SK-MEL-5 (cell line): ENCODE measurements at places on chromosomes 7 and 10.

DNA sequence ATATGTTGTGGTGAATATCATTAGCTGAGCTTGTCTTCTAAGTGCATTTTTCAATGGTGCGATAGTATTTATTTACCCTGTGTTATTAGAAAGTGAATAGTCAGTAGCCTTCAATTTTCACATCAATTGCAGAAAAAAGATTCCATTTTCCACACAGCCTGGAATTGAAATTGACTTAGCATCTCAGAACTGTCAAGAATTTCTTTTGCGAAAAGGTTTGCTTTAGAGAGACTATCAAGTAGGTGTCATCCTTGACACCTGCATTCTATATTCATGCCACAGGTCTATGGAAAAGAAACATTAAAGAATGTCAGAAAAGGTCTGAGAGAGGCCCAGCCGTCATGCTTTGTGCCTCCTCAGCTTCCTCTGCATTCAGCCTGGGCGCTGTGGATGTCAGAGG, 504.9 kb downstream of the PARD3 start:
- DNase-seq = no peak

GRCh38 chr10:119104654-119105015, 722 bp downstream of the DENND10 start:
- DNase-seq = peak; percentile 25

- no peak for DNase-seq
Observed at GRCh38 chr10:132468651-132469050, 68.9 kb upstream of the INPP5A start.

GRCh38 chr10:128675405-128675804, 549.2 kb upstream of the MKI67 start:
- DNase-seq = no peak

GRCh38 chr10:110811791-110812581, 59.7 kb upstream of the PDCD4 start:
- no peak for DNase-seq

DNA sequence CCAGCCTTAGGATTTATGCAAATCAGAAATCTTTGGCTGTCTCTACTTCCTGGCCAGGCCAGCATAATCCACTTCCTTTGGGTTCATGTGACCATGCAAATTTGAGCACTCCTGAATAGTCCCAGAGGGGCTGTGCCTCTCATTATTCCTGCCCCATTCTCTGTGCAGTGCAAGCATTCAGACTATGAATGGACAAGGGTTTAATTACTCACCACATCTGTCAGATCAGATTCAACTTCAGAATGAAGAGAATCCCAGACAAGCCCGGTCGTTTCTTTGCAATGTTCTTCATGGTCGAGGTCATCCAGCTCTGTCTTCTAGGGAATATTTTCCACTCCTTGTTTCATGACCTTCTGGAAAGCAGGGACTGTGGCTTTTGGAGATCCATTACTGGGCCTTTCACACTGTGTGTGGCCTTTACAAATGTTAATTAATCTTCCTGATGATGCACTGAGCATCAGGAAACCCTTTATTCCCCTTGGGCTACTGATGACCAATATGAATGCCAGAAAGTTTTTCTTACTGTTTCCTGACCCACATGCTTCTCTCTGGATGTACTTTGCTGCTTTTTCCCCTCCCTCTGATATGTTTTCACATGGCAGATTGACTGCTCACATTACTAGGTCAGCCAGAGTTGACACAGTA, 217.6 kb upstream of the TCF7L2 start:
- peak; percentile 93 for DNase-seq

GRCh38 chr7:5422396-5423305, 983 bp downstream of the TNRC18 start:
- DNase-seq = peak; percentile 36

DNA sequence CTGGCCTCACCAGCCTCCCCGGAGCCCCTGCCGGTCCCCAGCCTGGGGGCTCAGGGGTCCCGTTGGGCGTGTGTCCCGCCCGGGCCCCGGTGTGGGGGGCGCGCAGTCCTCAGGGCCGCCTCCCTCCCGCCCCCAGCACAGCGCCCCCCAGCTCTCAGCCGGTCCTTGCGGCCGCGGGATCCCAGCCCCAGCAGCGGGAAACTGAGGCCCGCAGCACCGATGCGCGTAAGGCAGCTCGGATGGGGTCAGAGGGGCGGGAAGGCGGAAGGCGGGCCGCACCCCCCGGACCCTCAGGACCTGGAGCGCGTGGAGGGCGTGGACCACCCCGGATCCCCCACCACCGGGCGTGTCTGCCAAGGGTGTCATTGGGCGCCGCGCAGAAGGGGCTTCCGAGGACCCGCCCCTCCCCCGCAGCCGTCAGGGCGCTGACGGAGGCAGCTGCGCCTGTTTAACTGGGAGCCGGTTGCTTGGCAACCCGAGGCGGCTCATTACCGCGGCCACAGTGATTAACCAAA, 14.9 kb downstream of the UNCX start:
- DNase-seq = no peak

- DNase-seq = peak; percentile 28
Observed at GRCh38 chr7:24963218-24963617, 16.8 kb downstream of the OSBPL3 start.

DNA sequence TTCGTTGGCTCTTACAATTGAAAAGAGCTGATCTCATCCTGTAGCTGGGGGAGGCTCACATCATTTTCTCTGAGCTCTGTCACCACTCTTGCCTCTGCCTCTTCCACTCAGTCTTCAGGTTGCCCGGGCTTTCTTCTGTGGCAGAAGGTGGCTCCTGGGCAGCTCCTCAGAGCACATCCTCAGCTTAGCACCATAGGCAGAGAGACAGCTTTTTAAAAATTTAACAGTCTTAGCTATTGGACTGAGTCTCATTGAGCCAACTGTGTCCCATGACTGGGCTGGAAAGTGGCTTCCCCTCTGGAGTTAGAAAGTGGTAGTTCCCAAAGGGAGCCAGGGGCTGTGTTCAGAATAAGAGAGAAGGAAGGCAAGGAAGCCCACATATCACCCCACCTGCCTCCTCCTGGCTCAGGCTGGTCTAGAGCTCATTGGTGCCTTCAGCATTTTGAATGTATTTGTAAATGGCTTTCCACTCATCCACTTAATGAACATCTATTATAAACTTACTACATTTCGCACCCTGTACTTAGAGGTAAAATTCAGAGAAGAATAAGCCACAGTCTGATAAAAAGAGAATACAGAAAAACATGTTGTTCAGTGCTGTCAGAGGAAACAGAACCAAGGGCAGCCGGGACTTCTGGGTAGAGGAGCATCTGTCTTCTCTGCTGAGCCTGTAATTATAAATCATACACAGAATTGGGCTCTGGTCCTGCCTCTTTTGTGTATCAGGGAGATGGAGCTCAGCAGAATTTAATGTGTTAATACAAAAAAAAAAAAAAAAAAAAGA, 119.3 kb downstream of the WDFY4 start:
- DNase-seq = no peak

DNA sequence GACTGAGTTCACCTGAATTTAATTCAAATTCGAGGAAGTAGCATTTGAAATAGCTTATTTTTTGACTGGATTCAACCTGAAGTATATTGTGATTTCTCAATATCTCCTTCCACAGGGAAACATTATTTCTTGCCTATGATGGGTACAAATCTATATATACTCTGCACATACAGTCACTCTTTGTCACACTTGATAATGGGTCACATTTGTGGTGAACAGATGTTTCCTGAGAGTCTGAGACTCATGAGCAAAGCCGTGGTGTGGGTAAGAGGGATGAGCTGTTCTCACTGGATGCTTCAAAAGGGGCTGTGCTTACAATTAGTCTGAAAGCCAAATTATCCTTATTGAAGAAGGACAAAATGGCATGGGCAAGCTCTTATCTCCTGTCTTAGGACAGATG, 18.0 kb upstream of the TBXAS1 start:
- no peak for DNase-seq

DNA sequence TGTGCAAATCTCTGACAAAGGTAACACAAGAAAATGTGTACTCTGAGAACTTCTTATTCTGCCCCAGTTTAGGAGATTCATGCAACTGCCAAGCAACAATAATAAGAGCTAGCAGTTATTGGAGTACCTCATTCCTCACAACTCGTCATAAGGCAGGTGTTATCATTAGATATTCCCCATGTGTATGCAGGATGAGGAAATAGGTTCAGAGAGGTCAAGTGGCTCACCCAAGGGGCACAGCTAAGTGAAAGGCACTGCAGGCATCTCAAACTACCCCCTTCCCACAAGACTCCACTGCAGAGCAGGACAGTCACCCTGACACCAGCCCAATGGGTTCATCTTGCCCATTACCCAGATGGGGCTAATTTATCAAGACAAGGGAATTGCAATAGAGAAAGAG, 1.3 kb upstream of the GSTK1 start:
- no peak for DNase-seq

DNA sequence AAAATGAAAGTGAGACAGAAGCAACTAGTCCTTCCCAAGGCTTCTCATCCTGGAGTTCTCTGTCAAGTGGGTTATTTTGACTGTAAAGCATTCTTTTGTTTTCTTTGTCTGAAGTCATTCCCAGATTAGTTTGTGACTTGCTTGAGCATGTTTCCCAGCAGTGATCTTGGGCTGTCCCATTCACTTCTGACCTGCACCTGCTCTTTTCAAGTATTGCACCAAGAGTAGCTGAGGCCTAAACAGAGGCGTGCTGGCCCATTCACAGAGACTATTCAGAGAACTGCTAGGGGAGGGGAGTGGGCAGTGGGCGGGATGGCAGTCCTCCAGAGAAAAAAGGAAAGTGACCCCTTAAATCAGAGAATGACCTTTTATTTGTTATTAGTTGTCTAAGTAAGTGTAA, 61.3 kb downstream of the CACNA2D1 start:
- no peak for DNase-seq

DNA sequence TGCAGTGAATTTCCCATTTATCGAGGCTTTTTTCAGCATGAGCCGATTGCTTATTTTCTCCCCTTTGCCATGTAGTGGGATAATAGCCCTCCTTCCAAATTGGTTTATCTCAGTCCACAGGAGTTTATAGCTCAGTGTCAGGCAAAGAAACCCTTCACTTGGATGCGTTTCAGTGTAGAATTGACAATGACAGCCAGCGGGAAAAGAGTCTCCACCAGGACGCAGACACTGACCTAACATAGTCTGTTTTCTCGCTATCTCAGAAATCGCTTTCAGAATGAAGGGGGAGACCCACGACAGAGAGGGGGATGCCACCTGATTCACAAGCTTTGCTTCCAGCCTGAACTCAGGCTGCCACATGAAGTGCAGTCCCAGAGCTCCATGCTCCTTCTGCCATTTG, 43.5 kb upstream of the TCERG1L start:
- DNase-seq = no peak

- no peak for DNase-seq
Observed at GRCh38 chr7:28503396-28503795, 91.1 kb downstream of the CREB5 start.

- no peak for DNase-seq
Observed at GRCh38 chr10:14606633-14607032, 168.1 kb downstream of the FAM107B start.

DNA sequence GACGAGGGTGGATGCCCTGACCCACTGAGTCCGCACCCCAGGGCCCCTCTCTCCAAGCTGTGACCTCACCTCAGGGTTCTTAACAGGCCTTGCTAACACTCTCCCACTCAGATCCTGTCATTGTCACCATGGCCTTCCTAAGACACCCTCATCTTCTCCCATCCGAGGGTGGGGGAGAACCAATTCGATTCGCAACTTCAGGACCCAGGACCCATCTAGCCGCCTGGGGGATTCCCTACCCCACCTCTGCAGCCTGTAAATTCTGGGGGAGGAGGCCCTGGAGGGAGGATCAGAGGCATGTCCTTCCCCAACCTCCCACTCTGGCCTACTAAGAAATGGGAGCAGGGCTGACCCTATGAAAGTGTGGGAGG, 17.4 kb downstream of the TRIM8 start:
- DNase-seq = no peak

- DNase-seq = no peak
Observed at GRCh38 chr10:71251319-71251718, 38.9 kb downstream of the UNC5B start.

DNA sequence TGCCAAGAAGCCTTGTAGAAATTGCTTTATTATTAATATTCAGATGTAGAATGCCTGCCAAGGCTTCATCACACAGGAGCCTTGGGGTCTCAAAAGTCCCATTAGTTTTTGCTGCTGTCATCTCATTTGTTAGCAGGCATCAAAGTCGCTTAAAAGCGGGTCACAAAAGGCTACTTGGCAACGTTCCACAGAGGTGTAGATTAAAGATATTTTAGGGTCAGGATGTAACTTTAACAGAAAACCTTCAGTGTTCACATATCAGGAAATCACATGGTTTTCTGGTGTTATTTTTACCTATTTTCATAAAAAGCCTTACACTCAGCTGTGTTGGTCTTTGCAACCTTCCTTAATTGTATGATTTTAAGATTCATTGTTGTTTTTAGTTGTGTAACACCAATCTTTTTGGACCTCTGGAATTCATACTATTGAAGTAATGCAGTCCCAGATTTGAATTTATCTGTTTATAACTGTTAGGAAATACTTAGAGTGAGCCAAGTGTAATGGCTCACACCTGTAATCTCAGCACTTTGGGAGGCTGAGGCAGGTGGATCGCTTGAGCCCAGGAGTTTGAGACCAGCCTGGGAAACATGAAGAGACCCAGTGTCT, 65.3 kb downstream of the TET1 start:
- DNase-seq = no peak

DNA sequence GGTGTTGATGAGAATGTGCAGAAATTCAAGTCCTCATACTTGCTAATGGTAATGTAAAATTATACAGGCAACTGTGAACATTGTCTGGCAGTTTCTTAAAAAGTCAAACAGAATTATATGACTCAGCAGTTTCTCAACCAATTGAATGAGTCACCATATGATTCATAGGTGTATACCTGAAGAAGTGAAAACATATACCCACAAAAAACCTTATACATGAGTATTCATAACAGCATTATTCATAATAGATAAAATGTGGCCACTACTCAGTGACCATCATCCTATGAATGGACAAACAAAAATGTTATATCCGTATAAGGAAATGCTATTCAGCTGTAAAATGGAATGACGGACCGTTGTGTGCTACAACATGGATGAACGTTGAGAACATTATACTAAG, 253.5 kb downstream of the MALRD1 start:
- no peak for DNase-seq

GRCh38 chr10:101691081-101691480, 3.9 kb downstream of the FBXW4 start:
- no peak for DNase-seq

GRCh38 chr10:104273899-104274575, 5.1 kb downstream of the GSTO2 start:
- no peak for DNase-seq

- DNase-seq = peak; percentile 22
Observed at GRCh38 chr10:109019001-109019424, 904.3 kb downstream of the XPNPEP1 start.

GRCh38 chr10:12600652-12601051, 251.3 kb downstream of the CAMK1D start:
- no peak for DNase-seq

DNA sequence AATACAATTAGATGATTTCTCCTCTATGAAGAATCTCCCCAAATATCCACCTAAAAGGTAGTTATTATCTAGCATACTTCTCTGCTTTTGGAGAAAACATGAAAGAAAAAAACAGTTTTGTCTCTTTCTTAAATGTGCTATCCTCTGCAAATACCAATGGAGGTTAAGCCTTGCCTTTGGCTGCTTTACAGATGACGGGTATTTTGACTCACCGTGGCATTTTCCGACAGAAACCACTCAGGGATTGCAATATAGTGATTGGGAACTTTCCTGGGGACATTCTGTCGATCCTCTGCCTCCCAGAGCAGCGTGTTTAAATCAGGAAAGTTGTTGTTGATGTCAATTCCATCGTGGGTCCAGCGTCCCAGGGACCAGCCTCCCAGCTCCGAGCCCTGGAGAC, 100.6 kb downstream of the GPR26 start:
- DNase-seq = no peak
